ENCODE measurements at places on chromosomes 13 and 19.

GRCh38 chr19:9791552-9792205 is 23.1 kb upstream of the ZNF846 start:
- DNase-seq = peak; percentile 93

DNA sequence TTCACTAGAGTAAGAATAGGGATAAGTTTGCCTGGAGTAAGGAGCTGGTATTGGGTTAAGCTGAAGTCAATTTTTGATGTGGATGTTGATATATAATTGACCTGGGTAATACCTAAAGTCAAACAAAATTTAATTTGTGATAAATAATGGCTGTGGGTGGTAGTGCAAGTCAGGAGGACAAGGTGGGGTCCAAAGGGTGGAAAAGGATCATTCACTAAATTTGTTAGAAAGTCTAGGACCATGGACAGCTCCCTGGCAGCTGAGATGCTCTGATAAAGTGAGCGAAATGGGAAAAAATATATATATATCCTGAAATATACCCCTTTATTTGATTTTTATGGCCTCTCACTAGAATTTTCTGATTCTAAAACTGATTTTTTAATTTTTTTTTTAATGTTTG is 463.5 kb downstream of the GPC6 start:
- no peak for DNase-seq

DNA sequence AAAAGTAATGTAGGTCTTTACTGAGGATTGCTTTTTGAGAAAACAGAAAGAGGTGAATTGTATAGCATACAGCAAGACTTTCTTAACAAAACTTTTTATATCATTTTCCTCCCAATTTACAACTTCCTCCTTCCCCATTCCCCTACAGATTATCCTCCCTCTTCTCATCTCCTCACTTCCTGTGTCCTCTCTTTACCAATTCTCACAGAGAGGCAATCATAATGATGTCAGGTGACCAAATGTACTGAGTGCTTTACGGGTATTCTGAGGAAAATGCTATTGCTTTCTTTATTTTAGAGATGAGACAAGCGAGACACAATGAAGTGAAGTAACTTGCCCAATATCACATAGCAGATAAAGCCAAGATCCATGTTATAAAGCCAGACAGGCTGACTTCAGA is 1.7 kb upstream of the MTMR6 start:
- no peak for DNase-seq

DNA sequence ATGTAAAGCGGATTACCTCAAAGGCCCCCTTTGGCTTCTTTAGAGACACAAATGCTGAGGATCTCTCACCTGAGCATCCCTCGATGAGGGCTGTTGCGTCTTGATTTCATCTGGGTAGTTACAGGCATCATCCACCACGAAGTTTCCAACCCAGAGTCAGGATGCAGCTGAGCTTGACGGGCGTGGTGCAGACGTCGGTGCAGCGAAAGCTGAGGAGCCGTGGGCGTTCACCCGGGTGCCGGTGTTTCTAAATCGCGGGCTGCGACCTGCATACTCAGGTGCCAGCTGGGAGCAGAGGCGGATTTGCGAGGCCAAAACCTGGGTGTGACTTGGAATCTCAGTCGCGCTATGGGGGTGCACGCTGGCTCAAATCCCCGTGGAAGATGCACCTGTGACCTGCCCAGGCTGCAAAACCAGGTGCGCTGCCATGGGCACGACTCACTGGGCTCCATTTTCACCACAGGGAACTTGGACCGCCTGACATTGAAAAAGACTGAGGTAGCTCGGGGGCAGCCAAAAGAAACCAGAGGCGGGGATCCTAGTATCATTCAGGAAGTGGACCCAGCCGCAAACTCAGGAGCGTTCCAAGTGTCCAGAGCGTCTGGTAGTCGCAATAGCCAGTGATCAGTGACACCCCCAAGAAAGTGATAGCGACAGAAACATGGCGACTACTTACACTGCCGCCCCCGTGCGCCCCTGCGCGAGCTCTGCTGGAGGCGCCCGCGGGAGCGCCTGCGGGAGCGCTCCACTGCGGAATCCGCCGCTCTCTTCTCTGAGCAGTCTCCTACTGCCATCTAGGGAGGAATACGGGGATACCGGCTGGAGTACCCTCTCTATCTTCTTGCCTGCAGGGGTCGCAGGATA is 36.4 kb upstream of the IGFL4 start:
- no peak for DNase-seq

DNA sequence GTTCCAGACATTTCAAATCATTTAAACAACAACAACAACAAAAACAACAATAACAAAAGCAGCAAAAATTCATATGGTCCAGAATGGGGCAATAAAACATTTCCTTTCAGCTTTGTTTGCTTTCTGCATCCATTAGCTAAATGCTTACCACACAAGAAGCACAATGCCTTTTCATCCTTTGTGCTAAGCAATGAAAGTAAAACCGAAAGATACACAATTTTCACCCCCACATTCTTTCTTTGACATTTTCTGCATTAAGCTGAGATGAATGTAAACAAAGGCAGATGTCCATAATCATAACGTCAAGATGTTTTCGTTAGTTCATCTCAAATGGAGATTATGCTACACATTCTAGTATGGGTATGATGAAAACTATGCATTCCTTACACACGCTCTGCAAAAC is 568.5 kb downstream of the SLITRK6 start:
- DNase-seq = no peak

- no peak for DNase-seq
Observed at GRCh38 chr19:33194886-33195644, 935 bp downstream of the LRP3 start.

DNA sequence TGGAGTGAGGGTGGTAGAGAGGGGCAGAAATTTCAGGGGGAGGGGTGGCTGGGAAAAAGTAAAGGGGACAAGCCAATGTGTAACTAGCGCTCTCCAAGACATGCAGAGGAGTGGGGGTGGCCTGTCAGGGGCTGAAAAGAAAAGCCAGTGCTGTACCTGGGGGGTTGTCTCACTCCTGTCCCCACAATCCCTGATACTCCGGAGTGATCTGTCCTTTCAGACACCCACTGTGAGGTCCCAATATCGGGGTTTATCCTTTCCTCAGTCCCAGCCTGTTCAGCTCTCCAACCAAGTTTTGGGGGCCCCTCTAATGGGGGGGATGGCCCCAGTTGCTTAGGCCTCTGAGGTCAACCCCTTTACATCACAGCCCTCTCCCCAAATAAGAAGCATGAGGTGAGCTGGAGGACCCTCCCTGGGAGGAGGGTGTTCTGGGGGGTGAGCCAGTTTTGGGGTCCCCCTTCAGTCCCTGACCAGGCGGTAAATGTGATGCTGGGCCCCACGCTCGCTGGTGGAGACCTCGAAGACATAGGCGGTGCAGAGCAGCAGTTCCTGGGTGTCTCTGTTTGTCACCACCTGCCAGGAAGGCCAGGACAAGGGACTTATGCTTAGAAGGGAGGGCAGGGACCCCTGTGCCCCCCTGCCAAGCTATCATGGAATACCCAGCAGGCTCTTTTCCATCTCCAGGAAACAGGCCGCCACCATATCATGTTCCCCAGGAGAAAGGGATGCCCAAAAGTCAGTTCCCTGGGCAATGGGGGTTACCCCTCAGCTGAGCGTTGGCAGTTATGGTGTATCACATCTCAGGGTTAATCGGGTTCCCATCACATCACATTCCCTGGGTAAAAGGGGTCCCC is 5.9 kb downstream of the CD37 start:
- DNase-seq = no peak

GRCh38 chr13:110108348-110109139 is 198.4 kb downstream of the COL4A1 start:
- no peak for DNase-seq

DNA sequence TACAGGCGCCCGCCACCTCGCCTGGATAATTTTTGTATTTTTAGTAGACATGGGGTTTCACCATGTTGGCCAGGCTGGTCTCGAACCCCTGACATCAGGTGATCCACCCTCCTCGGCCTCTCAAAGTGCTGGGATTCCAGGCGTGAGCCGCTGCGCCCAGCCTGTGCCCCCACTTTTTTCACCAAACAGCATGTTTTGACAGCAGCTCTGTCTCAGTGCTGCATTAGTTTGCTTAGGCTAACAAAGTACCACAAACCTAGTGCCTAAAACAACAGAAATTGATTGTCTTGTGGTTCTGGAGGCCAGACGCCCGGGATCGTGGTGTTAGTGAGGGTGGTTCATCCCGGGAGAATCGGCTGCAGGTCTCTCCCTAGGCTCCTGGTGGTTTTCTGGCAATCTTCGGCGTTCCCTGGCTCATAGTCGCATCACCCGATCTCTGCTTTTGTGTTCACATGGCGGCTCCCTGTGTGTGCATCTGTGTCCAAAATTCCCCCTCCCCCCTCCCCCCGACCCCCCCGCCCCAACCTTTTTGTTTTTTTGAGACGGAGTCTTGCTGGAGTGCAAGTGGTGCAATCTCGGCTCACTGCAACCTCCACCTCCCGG is 30.0 kb downstream of the MYH14 start:
- no peak for DNase-seq

- no peak for DNase-seq
Observed at GRCh38 chr19:18648973-18649315, 12.1 kb downstream of the KLHL26 start.

DNA sequence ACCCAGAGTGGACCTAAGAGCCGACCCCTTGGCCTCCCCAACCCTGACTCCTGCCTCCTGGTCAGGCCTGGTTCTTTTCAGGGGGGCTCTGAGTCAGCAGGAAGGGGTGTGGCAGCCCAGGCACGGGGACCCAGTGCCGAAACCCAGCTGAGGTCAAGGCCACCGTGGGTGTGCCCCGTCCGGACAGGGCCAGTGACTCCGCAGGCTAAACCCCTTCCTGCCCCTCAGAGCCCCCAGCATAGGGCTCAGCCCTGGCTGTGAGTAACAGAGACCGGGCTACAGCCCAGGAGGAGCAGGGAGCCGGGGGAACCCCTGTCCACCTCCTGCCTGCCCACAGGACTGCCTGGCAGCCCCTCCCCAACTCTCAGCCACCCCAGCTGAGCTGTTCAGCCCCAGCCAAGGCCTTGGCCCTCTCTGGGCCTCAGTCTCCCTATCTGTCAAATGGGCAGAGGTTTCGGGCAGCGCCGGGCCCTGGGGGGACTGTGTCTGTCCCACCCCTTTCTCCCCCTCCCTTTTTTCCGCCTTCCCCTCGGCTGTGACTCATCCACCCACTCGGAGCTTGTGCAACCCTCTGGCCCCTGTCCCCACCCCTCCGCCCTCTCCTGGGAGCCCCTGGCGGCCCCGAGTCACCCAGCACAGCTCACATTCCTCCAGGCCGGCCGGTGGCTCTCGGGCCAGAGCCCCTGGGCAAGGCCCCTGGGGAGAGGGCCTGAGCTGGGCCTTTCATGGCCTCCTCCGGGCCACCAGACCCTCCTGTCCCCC is 8.6 kb downstream of the ZBTB7A start:
- DNase-seq = no peak

GRCh38 chr13:94444826-94445225 is 34.7 kb downstream of the DCT start:
- no peak for DNase-seq

DNA sequence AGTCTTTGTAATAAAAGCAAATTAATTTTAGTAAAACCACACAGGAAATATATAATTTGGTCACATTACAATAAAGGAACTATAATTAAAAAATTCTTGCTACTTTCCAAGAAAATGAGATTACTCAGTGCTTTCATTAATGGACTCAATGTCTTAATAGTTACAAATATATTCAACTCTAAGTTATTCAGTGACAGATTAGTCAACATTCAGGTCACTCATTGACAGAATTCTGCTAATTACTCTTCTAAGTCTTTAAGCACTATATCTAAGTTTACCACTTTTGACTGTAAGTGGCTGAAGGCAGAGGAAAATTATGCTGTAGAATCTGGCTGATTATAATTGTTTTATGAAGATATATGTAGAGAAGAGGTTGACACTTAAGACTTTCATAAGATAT is 1365.0 kb downstream of the EFNB2 start:
- no peak for DNase-seq

DNA sequence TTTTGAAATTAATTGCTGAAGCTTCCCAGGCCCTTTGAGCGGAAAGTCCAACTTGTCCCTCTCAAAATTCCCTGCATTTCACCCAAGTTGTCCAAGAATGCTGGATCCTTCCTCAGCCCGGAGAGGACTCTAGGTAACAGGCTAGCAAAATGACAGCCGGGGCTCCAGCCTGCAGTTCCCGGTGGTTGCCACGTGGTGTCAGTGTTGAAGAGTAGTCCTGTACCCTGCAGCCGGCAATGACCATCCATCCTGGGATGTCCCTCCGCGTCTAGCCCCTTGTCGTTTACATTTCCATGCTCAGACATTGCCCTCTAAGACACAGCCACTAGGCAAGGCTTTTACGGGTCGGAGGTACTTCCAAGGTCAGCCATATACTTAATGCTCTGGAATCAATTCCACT is 31.4 kb upstream of the MTIF3 start:
- DNase-seq = no peak

- no peak for DNase-seq
Observed at GRCh38 chr13:41503356-41503755, 46.0 kb downstream of the RGCC start.

DNA sequence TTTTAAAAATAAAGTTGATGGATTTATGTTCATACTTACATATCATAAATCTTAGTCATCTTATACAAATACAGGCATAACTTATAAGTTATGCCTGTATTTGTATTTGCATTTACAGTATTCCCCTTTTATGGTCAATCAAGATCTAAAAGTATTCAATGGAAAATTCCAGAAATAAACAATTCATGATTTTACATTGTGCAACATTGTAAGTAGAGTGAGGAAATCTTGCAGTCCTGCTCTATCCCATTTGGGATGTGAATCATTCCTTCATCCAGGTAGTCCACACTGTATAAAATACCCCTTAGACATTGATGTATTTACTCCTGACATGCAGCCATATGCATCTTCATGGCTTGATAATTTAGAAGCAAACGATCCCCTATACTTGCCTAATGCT is 795.3 kb downstream of the SLITRK1 start:
- no peak for DNase-seq

DNA sequence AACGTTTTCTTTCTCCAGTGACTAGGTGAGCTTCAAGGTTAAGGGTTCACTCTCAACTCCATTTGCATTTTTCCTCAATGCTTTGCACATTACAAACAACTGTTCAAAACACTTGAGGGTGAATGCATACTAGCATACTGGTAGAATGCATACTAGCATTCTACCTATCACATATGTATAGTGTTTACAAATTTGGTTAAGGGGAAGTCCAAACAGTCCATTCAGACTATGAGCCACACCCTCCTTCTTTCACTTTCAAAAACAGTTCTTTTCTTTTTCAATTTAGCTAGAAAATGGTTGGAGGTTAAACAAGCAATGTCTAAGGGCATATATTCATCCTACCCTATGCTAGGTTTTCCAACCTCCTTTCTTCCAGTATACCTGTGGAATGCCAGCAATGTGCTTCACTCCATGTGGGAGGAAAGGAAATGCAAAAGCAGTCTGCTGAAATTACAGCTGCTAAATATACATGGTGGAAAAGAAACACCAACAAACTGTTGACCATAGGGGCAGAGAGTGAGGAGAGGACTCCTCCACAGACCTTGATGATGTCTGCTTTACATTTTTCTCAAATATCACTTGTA is 102.6 kb downstream of the DOCK9 start:
- DNase-seq = no peak

Measured in stimulated activated CD4-positive, alpha-beta T cell treated with anti-CD3 and anti-CD28 coated beads, Interleukin-1b, Interleukin-23, amount 100 ng/mL, for 1 hour (primary cell).